Vein endothelial cell (primary cell): ENCODE measurements at places on chromosomes 2 and 18. TPM values are rescaled to one million over a fixed set of nuclear protein-coding genes. Genes with fewer than 3 reads are reported as not detected.

ANTXR1 gene
- 0.98 and 2.6 TPM in 2 replicates for total RNA-seq

RAD51AP2 gene
- total RNA-seq = not detected in 2 replicates

GPR45 gene
- not detected in 2 replicates for total RNA-seq

DHRS9 gene
- total RNA-seq = 0.33 and 3.7 TPM in 2 replicates

CD8A gene
- not detected in 2 replicates for total RNA-seq

GKN2 gene
- total RNA-seq = 0.38 and 0.65 TPM in 2 replicates
